SW 1271 (cell line): ENCODE measurements at places on chromosomes 3 and 15.

- no peak for DNase-seq
These were observed 392.1 kb downstream of the NLGN1 start for GRCh38 chr3:173789530-173790162.

DNA sequence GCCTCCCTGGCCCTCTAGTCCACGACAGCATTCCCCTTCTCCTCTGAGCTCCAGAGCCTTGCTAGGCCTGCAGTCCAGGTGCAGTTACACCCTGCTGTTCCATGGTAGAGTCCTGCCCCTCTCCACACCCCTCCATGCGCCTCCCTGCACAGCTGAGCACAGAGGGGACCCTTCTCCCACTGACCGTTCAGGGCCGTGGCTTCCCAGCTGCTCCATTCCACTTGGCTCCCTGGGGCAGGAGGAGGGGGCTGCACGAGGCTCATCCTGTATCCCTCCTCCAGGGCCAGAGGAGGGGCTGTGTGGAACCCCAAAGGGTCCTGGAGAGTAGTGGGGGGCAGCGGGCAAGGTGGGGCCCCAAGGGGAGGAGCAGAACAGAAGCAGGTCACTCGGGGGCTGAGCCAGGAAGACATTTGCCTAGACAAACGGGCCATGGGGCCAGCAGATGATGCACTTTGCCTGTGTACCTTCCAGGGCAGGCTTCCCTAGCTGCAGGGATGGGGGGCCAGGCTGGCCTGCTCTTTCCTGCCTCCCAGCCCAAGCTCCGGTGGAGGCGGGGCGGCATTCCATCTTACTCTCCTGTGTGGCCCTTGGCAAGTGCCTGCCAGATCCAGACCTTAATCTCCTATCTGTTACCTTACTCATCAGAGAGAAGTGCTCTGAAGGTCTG is 20.7 kb upstream of the GOLGA6C start:
- DNase-seq, result no peak

DNA sequence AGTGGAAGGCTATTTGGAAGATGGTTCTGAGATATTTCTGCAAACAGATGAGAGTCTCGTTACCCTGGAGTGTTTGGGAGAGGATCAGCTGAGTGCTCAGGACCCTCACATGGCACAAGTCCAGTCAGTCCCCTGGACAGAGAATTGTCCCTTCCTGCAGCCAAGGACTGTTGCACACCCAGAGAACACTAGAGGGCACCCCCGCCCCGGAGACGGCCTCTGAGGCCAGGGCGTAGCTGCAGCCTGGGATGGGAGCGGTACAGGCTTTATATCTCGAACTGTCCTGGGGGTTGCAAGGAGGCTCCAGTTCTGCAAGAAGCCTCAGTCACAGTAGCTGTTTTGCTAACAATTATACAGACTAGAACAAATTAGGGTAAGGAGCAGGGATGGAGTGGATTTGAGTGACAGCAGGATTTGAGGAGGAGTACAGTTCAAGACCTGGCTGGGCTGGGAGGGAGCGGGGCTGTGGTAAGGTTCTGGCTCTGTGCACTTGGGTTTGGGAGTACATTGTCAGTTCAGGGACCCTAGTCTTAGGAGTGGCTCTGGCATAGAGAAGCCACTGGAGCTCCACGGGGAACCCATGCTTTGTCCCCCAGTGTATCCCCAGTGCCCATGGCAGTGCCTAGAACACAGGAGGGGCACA is 67.6 kb upstream of the HACD2 start:
- DNase-seq, result peak; percentile 28

DNA sequence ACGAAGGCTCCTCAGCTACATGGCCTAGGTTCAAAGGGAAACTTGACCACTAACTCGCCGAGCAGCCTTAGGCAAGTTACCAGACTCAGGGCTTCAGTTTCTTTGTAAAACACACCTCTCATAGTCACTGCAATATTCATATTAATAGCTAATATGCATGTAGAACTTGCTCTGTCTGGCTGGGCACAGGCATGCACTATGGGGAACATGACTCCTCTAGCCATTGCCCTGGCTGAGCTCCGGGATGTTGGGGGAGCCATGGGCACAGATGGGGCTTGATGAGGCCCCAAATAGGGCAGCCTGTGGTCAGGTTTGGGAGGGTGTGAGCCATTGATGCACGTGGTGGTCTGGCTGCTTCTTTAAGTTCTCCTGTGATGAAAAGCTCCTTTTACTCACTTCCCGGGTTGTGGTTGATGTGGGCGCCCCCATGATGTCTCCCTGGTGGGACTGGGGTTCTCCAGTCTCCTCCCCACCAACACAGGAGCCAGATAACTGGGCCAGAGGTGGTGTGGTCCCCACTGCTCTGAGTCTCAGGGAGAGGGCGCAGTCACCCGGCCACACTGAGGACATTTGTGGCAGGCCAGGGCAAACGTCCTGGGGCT is 29.4 kb upstream of the DUSP7 start:
- no peak for DNase-seq

DNA sequence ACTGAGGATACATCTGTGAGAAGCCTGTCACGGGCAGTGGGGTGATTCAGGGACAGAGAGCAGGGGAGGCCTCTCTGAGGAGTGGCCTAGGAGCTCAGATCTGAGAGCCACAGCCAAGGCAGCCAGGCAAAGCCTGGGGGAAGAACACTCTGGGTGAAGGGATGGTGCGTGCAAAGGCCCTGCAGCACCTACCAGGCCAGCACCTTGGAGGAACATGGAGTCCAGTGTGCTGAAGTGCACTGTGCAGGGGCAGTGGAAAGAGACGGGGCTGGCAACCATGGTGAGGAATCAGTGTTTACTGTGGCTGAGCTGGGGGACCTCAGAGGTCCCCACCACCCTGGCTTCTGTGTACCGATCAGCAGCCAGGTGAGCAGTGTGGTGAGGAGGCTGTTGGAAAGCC is 48.0 kb downstream of the NUP210 start:
- DNase-seq, result no peak

GRCh38 chr15:62513893-62514292 is 348.8 kb upstream of the C2CD4B start:
- no peak for DNase-seq

- no peak for DNase-seq
These were observed 146.1 kb downstream of the SMAD6 start for GRCh38 chr15:66848116-66848515.

GRCh38 chr3:13505147-13506130 is 25.3 kb downstream of the HDAC11 start:
- no peak for DNase-seq

DNA sequence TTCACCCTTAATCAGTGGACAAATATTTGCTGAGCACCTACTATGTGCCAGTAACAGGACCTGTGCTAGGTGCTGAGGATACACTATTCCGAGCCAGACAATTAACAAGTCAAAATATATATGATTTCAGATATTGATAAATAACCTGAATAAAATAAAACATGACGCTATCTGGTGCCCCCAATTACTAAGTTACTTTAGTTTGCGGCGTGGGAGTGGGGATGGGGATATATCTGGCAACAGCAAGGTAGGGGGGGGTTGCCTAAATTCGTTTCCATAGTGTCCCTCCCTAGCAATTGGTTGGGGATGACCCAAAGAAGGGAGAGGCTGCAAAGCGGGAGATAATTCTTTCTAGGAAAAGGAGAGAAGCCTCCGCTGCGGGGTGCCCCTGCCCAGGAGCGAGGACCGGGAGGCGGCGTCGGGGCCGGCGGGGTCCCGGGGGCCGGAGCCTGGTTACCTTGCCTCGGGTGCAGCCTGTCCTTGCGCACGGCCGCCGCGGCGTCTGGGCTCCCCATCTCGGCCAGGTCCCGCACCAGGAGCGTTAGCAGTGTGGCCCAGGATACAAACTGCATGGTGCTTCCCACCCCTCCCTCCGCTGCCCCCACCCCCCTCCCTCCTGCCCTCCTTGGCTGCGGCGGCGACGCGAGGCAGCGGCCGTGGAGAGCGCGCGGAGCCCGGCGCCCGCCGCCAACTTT is 567 bp downstream of the ADAMTS9 start:
- no peak for DNase-seq

DNA sequence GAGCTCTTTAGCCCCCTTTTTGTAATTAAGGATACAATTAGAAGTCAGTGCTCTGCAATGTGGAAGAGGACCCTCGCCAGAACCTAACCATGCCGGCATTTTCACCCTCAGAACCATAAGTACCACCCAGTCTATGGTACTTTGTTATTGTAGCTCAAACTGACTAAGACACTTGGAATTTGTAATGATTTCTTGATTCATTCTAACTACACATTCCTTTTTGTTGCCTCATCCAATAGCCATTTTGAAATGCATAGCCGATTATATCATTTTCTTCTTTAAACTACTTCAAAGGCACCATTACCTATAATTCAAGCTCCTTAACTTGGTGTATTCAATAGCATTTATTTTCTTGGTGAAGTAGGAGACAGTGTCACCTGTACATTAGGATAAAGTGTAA is 61.4 kb downstream of the GLB1 start:
- peak; percentile 28 for DNase-seq

- DNase-seq, result no peak
These were observed 10.7 kb upstream of the ZXDC start for GRCh38 chr3:126486360-126486847.

- no peak for DNase-seq
These were observed 4.9 kb downstream of the ABHD17C start for GRCh38 chr15:80699981-80700380.

- DNase-seq, result no peak
These were observed 95.4 kb upstream of the SNRPA1 start for GRCh38 chr15:101390462-101390861.

GRCh38 chr15:95758851-95759250 is 571.6 kb upstream of the NR2F2 start:
- DNase-seq, result no peak

DNA sequence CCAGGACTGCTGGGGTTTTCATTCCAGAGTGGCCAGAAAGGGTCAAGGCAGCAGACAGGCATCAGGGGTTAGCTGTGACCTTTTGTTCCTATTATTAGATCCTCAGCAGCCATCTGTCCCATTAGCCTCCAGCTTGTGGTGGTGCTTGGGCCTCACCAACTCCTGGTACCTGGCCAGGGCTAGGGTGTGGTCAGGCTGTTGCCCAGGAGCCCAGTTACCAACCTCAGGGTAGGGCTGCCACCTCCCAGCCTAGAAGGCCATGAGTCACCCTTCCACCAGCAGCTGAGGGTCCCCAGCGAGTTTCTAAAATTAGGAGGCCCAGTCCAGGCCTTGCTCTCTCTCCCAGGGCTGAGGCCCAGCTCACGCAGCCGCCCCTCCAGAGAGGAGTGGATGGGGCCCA is 12.2 kb downstream of the TMEM43 start:
- DNase-seq, result no peak

DNA sequence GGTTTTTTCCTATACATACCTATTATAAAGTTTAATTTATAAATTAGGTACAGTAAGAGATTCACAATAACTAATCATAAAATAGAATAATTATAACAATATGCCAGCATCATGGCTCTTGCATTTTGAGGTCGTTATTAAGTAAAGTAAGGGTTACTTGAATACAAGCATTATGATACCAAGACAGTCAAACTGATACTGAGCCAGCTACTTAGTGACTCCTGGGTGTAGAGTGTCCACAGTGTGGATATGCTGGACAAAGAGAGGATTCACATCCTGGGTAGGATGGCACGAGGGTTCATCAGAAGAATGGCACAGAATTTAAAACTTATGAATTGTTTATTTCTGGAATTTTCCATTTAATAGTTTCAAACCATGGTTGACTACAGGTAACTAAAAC is 157.2 kb upstream of the IL12A start:
- DNase-seq, result no peak

DNA sequence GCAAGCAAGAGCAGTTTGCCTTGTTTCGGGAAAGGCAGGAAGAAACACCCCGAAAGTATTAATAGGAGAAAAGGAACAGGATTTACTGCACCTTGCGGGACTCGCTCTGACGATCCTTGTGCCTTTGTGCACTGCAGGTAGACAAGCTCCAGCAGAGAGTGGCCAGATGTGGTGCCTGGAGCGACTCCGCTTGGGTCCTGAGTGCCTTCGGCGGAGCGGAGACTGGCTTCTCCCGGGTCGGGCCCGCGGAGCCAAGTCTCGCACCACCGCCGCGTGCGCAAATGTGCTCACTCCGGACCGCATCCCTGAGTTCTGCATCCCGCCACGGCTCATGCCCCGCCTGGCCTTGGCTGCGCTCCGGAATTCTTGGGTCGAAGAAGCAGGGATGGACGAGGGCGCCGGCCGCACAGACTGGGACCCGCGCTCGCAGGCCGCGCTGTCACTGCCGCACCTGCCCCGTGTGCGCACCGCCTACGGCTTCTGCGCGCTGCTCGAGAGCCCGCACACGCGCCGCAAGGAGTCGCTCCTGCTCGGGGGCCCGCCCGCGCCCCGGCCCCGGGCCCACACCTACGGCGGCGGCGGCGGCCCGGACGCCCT is 769 bp downstream of the C2CD4A start:
- DNase-seq, result no peak

DNA sequence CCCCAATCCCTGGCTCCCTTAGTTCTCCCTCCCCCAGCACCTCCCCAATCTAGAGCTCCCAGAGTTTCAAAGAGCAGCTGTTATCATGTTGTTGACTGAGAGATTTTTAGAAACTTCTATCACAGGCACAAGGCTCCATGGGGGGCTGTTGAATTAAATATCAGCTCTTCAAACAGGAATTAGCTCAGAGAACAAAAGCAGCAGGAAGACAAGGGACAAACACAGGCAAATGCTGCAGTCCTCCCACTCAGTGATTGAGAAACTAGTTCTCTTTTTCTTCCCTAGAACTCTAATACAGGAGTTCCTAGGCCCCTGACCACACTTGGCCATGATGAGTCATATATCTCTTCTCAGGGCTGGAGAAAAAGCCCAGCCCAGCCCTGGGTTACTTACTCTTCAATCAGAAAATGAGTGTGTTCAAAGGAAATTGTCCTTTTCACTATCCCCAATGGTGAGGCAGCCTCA is 262.1 kb downstream of the IGSF11 start:
- DNase-seq, result no peak

DNA sequence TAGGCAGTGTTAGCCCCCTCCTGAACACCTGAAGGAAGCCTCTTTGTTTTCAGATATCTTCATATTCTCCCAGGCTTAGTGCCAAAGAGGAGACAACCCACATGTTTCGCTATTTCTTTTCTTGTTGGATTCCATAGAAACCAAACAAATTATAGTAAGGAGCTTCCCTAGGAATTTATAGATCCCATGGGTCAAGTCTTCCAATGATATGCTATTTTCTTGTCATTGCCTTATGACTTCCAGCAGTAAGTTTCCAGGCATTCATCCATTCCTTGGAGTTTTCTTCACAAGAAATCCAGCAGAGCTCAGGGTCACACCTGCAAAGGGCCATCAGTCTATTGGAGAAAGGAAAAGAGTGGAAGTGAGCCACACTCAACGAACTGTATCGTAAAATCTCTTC is 9.9 kb upstream of the KCNMB2 start:
- no peak for DNase-seq

DNA sequence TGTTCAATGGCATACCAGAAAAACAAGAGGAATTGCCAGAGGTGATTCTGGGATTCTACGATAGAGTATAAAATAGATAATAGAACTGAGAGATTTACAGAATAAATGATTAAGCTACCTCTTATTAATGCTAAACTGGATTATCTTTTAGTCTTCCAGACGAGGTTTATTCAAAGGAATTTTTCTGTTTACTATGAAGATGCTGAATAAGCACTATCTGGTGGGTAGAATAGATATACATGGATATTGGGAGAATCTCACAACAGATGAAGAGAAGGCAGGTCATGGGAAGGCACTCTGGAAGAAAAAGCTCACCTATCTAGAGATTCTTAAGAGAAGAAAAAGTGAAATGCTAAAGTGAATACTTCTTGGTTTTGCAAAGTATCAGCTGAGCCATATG is 11.2 kb downstream of the CIP2A start:
- no peak for DNase-seq
